Nucleus accumbens (tissue), 56 donors: ENCODE measurements at places on chromosomes 4 and X.

DNA sequence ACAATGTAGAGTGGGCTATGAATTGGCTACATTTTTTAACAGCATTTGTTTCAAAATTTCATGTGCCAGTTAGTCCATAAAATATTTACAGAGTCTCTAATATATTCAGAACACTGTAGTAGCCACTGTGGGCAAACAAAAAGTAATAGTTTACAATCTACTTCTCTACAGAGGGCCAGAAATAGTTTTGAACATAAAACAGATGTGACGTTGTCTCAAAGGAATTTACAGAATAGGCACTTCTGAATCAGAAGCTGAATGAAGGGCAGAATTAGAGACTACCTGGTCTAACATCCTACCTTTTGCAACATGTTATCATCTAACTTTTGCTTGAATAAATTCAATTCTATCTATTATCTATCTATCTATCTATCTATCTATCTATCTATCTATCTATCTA is 811.9 kb upstream of the EPHA5 start:
- DNase-seq = no peak

GRCh38 chr4:59597536-59598329 is 1602.4 kb upstream of the ADGRL3 start:
- peak; percentile 56 for DNase-seq

GRCh38 chr4:128861856-128862518 is 52.5 kb downstream of the JADE1 start:
- DNase-seq = no peak

DNA sequence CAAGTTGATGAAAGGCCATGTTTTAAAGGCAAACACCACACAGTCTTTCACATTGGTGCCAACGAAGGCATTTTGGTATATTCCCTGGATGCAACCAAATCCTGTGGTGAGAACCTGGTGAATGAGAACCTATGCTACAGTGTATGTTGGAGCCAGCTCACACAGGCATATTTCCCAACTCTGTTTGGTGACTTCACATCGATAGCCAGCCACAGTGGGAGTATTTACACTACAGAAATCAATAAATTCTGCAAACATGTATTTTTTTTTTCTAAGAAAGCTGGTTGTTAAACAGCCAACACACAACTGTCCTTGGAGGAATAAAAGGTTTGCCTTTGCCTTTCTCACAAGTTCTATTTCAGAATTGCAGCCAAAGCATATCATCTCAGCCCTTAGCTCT is 691.0 kb downstream of the GRID2 start:
- no peak for DNase-seq

- no peak for DNase-seq
Observed at GRCh38 chrX:117936118-117936517, 180.5 kb downstream of the KLHL13 start.

- DNase-seq = no peak
Observed at GRCh38 chr4:102620697-102621497, 119.7 kb downstream of the NFKB1 start.

DNA sequence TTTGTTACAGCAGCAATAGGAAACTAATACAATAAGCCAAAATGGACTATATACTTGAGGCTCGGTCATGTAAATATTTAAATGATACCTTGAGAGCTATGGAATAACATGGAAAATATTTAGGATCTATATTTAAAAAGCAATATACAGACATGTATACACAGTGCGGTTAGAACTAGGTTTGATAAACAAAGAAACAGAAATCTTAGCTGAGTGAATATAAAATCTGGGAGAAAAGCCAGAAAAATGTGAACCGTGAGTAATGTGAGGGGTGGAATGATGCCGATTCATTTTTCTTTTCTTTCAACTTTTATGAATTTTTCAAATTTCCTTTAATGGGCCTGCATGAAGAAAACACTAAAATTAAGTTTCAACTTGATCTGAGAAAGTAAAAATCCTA is 104.1 kb downstream of the ATXN3L start:
- DNase-seq = no peak

DNA sequence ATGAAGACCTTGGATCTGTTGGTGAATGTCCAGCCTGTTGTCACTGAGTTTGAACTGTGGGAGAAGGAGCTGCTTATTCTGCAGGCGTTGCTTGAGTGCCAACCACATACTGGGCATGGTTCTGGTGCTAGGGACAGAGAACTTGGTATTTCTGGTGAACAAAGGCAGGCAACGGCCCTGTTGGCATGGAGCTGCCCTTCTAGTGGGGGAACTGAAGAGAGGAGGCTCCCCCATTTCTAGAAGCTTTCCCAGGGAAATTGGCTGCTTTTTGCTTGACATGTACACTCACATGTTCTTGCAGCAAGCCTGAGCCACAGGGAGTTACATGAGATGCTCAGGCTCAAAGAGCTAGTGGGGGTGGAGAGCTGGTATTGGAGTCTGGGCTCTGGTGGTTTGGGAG is 8.9 kb upstream of the CD38 start:
- no peak for DNase-seq

DNA sequence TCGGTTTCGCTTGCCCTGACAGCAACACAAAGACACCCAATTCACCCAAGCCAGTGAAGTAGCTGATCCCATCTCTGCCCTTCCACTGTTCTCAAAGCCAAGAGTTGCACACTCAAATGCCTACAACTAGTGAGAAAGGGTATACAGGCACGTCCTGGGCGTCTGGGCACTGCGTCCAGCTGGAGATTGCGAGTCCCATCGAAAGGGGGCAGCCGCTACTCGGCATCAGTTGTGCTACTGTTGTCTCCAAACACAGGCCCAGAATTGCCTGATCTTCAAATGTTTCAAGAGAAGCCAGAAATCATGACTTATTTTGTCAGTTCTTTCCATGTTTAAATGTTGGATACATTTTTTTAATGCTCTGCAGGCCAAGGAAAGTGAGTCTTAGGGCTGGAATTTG is 487.8 kb downstream of the BCOR start:
- no peak for DNase-seq

GRCh38 chr4:158496030-158496741 is 25.5 kb upstream of the RXFP1 start:
- DNase-seq = no peak

GRCh38 chr4:185011408-185011807 is 6.9 kb upstream of the HELT start:
- DNase-seq = no peak

- DNase-seq = no peak
Observed at GRCh38 chr4:151165205-151166000, 66.0 kb downstream of the RPS3A start.

GRCh38 chr4:69323284-69323683 is 43.0 kb downstream of the UGT2B28 start:
- no peak for DNase-seq

DNA sequence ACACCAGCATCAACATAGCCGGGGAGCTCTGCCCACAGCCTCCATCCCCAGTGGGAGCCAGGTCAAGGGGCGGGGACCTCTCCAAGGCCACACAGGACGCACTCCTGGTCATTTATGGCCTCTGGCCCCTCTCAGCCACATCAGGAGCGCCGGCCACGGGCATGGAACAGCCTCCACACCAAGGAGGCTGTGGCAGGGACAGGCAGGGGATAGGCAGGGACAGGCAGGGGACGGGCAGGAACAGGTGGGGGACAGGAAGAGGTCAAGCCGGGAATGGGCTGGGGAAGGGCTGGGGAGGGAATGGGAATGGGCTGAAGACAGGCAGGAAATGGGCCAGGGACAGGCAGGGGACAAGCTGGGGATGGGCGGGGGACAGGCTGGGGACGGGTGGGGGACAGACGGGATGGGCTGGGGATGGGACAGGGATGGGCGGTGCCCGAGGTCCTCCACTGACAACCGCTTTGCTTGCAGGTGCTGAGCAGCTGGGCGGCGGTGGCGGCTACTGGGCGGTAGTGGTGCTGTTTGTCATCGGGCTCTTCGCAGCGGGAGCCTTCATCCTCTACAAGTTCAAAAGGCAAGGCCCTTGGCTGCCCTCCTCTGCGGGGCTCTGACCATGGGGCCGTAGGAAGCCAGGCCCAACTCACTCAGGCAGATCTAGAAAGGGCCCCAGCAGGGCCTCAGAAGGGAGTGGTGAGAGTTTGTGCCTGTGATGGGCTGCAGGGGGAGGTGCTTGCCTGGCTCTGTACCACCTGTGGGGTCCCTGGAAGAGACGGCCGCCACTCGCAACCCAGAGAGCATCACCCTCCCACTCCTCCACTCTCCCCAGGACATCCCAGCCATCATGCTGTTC is 205.6 kb downstream of the AFAP1 start:
- no peak for DNase-seq

DNA sequence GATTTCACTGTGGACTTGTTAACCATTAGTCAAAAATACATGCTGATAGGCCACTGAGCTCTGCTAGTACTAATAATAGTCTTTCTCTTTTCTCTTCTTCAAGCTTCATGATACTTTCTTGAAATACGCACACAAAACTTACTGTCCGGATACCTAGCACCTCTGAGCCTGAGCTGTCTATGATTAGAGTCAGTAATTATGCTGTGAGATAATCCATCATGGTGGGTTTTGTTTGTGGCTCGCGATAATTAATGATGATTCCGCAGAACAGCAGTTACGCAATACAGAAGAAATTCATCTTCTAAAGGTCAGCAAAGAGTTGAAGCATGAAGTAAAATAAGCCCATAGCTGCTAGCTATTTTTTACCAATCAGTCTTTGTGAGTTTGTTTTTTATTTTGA is 511.5 kb upstream of the GALNT7 start:
- DNase-seq = no peak

GRCh38 chr4:182862141-182862875 is 54.9 kb downstream of the DCTD start:
- DNase-seq = no peak

DNA sequence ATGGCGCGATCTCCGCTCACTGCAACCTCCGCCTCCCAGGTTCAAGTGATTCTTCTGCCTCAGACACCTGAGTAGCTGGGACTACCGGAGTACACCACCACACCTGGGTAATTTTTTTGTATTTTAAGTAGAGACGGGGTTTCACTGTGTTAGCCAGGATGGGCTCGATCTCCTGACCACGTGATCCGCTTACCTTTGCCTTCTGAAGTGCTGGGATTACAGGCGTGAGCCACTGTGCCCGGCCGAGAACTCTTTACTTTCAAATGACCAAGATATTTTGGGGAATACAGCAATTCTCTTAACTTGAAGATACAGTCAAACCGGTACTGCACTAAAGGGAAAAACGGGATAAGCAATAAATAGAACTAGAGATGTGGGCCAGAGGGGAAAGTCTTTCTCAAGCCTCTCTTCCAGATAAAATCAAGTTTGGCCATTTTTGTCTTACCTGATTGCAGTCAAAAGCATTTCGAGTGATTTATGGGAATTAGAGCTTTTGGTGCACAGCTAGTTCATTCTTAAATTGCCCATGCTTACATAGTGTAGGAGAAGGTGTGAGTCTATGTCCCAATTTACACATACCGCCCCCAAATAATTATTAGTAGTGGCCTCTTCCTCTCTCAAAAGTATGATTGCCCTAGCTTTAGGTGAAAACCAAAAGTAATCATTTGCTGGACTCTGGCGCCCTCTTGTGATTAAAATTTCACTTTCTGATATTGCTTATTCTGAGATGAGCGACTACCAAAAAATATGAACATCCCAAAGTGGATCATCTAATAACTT is 53.2 kb upstream of the ABCG2 start:
- DNase-seq = no peak

DNA sequence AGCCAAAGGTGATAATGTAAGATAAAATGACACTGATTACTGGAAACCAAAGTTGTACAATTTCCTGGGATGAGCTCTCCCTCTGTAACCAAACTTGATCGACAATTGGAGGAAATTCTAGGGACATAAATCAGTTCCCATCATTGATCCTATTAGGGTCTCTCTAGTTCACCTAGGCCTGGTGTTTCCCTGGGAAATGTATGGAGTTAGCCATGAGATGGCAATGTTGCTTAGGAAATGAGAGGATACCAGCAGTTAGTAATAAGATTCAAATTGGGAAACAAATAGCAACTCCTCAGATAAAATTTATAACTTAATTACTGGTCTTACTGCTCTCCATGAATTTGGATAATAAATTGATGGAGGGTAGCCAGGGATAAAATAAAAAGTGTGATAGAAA is 52.2 kb downstream of the SPATA18 start:
- no peak for DNase-seq

- DNase-seq = no peak
Observed at GRCh38 chr4:148067301-148067916, 335.5 kb downstream of the ARHGAP10 start.

GRCh38 chrX:1427756-1428155 is 25.0 kb downstream of the ASMTL start:
- no peak for DNase-seq

DNA sequence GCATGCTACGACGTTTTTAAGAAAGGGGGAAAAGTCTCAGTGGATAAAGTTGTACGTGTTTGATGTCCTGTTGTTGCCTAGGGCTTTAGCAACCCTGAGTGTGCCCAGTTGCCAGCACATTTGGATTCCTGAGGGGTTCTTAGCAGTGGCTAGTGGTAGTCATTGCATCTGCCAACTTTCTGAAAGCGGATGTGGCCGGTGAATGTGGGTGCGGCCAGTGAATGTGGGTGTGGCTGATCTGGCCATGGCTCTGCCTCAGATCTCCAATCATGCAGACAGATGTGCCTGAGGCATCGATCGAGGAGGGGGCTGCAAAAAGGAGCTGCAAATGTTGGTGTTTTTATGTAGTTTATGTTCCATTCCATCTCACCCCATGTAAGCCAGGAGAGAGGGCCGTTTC is 41.5 kb upstream of the FAT1 start:
- DNase-seq = no peak

DNA sequence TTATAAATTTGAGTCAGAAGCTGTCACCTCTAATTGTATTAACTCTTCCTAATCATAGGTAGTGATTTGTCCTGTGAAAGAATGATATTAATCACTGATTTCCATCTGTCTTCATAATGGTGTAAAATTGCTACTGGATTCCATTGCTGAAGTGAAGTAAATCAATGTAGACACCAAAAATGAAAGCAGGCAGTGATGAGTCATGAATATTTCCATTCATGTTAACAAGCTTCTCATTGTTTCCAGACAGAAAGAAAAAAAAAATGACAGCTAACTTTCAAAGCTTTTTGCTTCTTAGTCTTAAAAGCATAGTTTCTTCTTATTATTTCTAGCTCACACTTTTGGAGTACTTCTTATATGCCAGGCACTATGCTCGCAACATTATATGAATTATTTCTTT is 21.5 kb downstream of the FAM114A1 start:
- DNase-seq = no peak
